T-helper 1 cell (primary cell): ENCODE measurements at places on chromosomes 16 and 17.

DNA sequence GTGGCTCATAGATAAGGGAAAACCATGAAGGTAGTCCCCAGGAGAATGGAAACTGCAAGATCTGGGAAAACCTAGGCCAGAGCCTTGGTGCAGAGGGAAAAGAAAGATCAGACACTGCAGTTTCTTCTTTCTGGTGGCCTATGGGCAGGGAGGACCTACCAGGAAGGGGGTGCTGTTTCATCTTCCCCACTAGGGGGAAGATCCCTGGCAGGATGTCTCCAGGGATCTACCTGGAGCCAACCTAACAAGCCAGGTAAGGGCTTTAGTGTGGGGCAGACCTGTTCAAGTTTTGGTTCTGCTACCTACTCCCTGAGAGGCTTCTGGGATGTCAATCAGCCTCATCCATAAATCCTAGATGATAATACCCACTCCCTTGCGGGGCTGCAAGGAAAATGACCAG, 21.4 kb downstream of the TOM1L2 start:
- DNase-seq, result no peak

DNA sequence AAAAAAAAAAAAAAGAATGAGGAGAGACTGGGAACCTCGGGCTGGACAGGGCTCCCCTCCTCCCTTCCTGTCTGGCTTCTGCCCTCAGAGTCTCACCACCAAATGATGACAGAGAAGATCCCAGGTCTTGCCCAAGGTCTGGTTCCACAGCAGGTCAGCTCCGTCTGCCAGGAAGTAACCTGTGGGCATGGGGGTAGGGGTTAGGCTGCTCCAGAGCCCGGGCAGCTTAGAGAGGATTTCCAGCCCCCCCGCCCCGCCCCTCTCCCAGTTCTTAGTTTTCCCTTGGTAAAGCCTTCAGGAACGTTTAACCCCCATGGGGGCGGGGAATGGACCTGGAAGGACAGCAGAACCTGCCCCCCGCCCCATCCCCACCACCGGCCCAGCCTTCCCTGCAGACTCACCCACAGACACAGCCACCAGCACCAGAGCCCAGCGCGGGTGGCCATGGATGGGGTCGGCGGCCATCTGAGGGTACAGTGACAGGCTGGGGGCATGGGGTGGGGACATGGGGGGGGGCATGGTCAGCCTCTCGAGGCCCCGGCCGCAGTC, 700 bp downstream of the TLCD2 start:
- no peak for DNase-seq

GRCh38 chr16:52364500-52364899, 182.4 kb downstream of the TOX3 start:
- DNase-seq, result no peak

DNA sequence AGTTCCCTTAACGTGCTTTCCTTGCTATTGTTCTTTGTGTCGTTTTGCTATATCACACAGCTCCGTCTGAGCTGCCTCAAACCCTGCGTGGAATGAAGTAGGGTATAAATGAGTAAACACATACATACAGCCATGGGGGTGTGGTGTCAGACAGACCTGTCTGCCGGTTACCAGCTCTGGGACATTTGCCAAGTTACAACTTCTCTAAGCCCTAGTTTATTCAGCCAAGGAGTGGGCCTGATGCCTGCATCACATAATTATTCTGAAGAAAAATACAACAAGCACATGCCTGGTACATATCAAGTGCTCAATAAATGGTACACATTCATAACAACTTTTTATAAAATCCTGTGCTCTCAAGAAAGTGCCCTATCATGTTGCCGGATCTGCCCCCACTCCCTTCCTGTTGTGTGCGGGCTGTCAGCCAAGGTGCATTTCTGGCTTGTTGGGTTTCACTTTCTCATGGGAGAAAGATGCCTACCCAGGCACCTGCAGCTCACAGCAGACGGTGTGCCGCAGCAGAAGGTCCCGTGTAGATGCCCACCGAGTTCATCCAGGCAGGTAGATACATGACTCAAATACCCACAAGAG, 30.5 kb downstream of the SMPD3 start:
- DNase-seq, result peak; percentile 60

- DNase-seq, result no peak
Observed at GRCh38 chr17:19288453-19288852, 51.3 kb downstream of the EPN2 start.

- DNase-seq, result no peak
Observed at GRCh38 chr16:8585041-8585440, 5.3 kb downstream of the TMEM114 start.

DNA sequence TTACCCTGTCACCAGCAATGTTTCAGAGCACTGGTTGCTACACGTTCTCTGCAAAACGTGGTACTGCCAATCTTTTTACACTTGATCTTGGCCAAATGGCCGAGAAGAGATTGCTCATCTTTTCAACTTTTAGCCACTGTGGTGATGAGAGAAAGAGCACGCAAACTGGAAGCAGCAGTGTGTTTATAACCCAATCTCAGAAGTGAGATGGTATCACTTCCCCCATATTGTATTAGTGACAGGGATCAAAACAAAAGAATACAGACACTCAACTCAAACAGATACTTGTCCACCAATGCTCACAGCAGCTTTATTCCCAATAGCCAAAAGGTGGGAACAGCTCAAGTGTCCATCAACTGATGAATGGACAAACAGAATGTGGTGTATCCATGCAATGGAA, 72.1 kb upstream of the FA2H start:
- no peak for DNase-seq

- no peak for DNase-seq
Observed at GRCh38 chr16:13315642-13316427, 414.4 kb downstream of the SHISA9 start.

DNA sequence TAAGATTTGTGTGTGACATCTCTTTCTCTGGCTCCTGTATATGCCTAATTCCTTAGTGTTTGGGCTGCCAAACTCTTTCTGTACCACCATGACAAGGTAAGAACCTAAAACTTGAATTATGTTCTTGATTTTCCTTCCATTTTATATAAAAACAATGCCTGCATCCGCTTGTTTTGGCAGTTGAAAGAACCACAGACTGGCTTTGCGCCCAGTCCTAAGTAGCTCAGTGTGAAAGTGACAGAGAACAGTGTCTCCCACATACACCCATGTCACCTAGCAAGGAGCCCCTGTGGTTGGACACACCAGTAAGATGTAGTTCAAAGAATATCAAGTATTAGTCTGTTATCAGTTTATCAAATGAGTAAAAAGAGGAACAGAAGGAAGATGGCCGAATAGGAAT, 40.7 kb upstream of the SLC6A2 start:
- DNase-seq, result no peak

GRCh38 chr16:50313596-50314478, 47.5 kb downstream of the ADCY7 start:
- peak; percentile 72 for DNase-seq

- DNase-seq, result no peak
Observed at GRCh38 chr16:53561101-53561888, 58.3 kb upstream of the AKTIP start.

GRCh38 chr17:63998050-63998720, at the start of gene PRR29:
TSS of gene PRR29 (plus strand) at chr17:63998351. CDS start at chr17:63998365, 14 bp downstream.
- DNase-seq, result peak; percentile 76

GRCh38 chr16:177981-178667, 1.6 kb downstream of the HBA1 start:
- DNase-seq, result no peak

GRCh38 chr17:27871407-27871806, 21.8 kb downstream of the LYRM9 start:
- DNase-seq, result no peak

DNA sequence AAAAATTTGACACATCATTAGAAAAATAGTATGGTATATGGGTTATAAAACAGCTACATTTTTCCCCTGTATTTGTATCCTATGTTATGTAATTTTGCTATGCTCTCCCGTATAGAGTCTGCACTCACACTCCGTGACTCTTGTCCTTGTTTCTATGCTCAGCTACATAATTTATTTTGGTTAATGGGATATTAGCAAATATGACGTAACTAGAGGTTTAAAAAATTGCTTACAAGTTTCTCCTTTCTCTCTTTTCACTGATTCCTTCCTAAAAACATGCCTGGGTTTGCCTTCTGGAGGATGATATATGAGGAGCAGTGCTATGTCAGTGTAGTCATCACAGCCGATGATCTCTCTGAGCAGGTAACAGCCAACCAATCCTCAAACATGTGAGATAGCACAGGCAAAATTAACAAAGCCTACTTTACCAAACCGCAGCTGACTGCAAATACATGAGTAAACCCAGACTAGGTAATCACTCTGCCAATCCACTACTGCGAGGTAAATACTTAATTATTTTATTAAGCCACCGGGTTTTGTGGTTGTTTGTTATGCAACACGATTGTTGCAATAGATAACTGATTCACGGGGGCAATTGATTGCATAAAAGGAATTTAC, 126.9 kb downstream of the KIF2B start:
- DNase-seq, result no peak
